ENCODE measurements at places on chromosomes 4 and X. TPM values are rescaled to one million over a fixed set of nuclear protein-coding genes. Genes with fewer than 3 reads are reported as not detected.

- H3K4me3 ChIP-seq = no peak overlapping the region
- H3K4me1 ChIP-seq = no peaks in the 10 kb centered on the region
- no peak for DNase-seq
- no peaks in the 10 kb centered on the region for H3K27me3 ChIP-seq
- no peaks in the 10 kb centered on the region for H3K36me3 ChIP-seq
Measured at GRCh38 chr4:100489305-100489704, 28.5 kb downstream of the EMCN start.

DNA sequence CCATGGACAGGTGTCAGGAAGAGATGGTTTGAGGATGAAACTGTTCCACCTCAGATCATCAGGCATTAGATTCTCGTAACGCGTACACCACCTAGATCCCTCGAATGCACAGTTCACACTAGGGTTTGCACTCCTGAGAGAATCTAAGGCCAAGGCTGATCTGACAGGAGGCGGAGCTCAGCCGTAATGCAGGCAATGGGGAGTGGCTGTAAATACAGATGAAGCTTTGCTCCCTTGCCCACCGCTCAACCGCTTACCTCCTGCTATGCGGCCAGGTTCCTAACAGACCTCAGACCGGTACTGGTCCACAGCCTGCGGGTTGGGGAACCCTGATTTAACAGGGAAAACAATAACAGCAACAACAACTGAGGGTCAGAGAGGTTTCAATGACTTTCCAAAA, 2.0 kb upstream of the TEC start:
- peaks cover 2% of the 10 kb centered on the region for H3K4me1 ChIP-seq
- no peak overlapping the region for H3K27ac ChIP-seq
- H3K4me3 ChIP-seq = no peak overlapping the region
- no peaks in the 10 kb centered on the region for H3K27me3 ChIP-seq

- DNase-seq = no peak
- H3K36me3 ChIP-seq = no peaks in the 10 kb centered on the region
- H3K27ac ChIP-seq = no peak overlapping the region
- H3K27me3 ChIP-seq = no peaks in the 10 kb centered on the region
- peaks cover 17% of the 10 kb centered on the region for H3K4me1 ChIP-seq
Measured at GRCh38 chr4:6938647-6939271, 29.1 kb downstream of the TBC1D14 start.

XKRX gene
- not detected for polyA plus RNA-seq

HTRA3 gene
- polyA plus RNA-seq = not detected

ERAS gene
- polyA plus RNA-seq = 0.06 TPM
